ENCODE measurements at places on chromosomes 3 and 15.

GRCh38 chr3:155676252-155676981 is 68.5 kb downstream of the PLCH1 start:
- DNase-seq: peak; percentile 62

- no peak for DNase-seq
Measured at GRCh38 chr15:38324939-38325647, 72.5 kb downstream of the SPRED1 start.

DNA sequence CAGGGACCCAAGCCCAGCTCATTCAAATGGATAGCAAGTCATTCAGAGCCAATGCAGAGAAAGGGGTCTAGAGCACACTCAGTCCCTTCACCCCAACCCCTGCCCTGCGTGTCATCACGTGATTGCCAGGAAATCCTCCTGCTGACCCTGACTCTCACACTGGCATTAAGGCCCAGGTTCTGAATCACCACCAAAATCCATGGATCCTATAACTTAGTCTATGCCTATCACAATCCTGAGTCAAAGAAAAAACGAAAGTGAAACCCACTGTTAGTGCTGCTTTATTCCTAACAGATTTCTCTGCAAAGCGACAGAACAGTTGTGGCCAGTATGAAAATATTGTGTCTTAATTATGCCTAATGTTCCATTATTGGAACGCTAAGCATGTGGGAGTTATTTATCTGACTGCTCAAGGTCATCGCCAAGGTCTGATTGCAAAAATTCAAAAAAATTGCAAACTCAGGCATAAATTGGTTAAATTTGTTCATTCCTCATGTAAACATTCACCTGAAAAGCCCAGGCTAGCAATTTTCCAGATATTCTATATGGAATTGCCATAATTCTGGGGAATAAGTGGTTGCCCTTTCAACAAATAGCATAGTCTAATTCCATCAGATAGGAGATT is 108.7 kb upstream of the EIF1B start:
- DNase-seq: no peak

DNA sequence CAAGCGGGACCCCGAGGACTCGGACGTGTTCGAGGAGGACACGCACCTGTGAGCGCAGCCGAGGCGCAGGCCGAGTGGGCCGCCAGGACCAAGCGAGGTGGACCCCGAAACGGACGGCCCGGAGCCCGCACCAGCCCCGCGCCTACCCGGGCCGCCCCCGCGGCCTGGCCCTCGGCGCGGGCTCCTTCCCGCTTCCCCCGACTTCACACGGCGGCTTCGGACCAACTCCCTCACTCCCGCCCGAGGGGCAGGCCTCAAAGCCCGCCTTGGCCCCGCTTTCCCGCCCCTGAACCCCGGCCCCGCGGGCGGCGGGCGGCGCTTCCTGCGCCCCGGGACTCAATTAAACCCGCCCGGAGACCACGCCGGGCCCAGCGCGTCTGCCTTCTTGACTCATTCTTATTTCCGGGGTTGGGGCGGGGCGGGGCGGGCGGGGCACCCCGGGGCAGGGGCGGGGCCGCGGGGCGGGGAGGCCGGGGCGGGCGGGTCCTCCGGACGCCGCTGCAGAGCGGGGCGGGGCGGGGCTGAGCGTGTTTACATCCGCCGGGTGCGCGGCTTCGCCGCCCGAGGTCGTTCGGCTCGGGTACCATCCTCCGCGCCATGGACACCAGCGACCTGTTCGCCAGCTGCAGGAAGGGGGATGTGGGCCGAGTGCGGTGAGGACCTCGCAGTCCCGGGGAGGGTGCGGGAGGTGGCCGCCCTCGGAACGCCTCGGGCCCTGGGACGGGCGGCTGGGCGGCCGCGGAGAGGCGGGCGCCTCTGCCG is at the start of gene ABTB1:
Gene ABTB1 (plus strand): TSS at position 524 of the 762 bp plus-strand sequence. CDS start 74 bp downstream, at position 598.
- peak; percentile 35 for DNase-seq

DNA sequence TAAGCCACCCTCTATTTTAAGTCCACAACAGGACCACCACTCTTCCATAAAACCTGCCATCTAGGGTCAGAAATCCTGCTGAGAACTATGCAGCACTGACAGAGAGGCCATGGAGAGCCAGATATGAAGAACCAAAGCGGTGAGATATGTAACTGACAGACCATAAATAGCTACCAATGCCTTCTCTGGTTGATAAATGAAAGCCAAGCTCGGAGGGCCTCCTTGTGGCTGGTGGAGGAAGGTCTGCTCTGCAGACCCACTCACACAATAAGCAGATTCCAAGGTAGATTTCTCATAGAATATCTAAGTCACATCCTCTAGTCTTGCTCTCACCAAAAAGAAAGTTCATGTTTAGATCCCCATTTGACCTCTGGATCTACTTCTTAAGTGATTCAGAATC is 38.9 kb downstream of the RYK start:
- peak; percentile 36 for DNase-seq

DNA sequence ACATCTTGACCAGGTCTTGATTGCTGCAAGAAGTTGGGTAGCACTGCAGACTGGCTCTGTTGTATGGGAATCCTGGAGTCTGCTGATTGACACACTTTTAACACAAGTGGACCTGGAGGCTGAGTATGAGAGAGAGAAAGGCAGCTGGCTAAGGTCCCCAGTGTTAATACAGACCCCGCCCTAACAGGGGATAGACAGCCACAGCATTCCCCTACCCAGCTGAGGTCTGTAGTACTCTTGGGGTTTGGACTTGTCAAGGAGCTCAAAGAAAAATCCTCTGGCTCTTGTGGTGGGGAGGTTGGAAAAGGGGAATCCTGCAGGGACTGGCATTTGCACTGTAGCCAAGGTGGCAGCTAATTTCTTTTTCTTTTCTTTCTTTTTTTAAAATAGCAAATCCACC is 192.7 kb downstream of the ZNF621 start:
- DNase-seq: no peak

DNA sequence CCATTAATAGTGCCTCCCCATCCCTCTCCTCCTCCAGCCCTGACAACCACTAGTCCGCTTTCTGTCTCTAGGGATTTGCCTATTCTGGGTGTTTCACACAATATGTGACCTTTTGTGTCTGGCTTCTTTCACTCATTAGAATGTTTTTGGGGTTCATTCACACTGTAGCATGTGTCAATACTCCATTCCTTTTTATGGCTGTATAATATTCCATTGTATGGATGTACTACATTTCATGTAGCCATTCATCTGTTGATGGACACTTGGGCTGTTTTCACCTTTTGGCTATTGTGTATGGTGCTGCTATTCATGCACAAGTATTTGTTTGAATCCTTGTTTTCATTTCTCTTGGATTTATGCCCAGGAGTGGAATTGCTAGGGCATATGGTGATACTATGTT is 16.5 kb downstream of the GRK7 start:
- DNase-seq: no peak

DNA sequence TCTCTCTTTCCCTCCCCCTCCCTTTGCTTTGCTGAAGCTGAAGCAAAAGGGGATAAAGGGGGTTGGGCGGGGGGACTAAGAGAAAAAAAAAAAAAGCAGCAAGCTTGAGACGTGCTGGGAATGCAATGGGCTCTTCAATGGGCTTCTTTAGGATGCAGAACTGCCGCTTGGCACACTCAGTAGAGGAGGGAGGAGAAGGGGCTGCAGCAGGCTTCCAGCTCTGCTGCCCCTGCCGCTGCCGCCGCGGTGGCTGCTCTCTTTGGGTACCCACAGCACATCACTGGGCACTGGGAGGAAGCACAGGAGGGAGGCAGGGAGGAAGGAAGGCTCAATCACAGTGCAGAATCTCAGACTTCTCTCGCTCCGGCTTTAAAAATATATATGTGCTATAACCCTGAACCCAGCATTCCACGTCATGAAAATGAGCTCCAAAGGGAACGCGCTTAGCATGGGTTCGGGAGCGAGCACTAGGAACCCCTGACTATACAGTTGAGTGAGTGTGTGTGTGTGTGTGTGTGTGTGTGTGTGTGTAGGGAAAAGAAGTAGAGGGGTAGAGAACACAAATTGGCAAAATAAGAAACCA is 3.5 kb downstream of the SLITRK3 start:
- DNase-seq: no peak

DNA sequence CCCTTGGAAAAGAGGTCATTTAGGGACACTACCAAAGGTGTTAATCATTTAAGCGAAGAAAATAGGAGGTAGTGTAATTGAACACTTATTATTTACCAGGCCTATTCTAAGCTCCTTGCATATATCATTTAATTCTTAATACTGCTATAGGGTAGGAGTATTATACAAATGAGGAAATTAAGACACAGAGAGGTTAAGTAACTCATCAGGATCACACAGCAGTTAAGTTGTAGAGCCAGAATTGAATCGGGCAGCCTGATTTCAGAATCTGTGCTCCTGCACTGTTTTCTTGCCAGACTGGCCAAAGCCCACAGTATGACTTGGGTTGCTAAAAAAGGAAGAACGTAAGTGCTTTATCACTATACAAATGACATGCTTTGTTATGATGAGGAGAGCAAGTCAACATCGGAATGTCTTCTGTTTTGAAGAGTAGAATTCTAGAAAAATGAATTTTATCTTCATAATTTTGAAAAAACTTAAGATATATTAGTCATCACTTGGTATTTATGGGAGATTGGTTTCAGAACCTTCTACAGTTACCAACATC is 31.4 kb downstream of the HPS3 start:
- no peak for DNase-seq

GRCh38 chr15:70101459-70102113 is 3.9 kb upstream of the TLE3 start:
- DNase-seq: peak; percentile 93

DNA sequence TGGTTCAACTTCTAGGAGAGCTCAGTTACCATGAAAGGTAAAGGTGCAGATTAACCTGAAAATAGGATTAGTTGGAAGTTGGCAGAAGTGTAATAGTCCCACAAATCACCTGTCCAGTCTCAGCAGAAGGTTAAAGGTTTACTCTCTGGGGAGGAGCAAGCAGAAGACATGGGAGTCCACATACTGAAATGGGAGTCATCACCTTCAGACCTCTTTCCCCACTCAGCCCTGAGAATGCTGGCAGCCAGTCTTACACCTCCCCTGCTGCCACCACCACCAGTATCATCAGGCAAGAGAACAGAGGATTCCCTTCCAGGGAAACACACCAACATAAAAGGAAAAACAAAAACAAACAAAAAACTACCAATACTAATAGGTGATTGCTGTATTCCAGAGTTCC is 13.8 kb upstream of the PLA2G4D start:
- DNase-seq: no peak

DNA sequence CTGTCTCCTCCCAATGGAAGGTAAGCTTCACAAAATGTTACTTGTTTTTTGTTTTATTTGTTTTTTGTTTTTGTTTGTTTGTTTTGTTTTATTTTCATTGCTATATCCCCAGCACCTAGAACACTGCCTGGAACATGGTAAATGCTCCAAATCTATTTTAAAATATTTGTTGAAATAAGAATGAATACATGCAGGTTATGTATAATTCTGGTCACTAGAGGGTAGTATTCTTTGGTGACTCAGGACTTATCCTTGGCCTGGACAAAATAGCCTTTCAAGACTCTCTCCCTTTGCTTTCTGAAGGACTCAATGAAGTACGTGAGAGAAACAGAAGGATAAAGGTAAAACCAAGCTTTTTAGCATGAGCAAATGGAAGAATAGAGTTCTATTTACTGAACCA is 46.9 kb upstream of the PPP2R3A start:
- peak; percentile 37 for DNase-seq

DNA sequence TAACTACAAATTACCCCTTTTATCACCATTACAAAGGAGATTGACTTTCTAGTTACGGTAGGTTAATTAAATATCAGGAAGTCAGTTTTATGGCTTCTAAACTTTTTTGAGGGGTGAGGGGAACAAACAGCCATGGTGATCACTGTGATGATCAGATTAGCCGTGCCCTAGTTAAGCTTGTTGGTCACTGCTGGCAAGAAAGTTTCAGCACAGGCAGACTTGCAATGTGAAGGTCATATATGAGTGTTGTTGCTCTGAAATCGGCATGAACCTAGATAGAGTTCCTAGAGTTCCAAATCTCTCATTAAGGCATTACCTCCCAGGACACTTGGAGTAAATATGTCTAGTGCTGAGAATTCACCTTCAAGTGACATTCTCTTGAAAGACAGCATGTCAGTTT is 156.6 kb downstream of the GHSR start:
- DNase-seq: no peak

GRCh38 chr3:139198186-139198585 is 145.6 kb upstream of the MRPS22 start:
- DNase-seq: no peak

- DNase-seq: peak; percentile 91
Measured at GRCh38 chr3:8840556-8840955, 71.1 kb upstream of the OXTR start.

- peak; percentile 56 for DNase-seq
Measured at GRCh38 chr3:114221165-114221880, 16.1 kb downstream of the ZNF80 start.

GRCh38 chr3:61463191-61463590 is 98.2 kb upstream of the PTPRG start:
- DNase-seq: no peak

DNA sequence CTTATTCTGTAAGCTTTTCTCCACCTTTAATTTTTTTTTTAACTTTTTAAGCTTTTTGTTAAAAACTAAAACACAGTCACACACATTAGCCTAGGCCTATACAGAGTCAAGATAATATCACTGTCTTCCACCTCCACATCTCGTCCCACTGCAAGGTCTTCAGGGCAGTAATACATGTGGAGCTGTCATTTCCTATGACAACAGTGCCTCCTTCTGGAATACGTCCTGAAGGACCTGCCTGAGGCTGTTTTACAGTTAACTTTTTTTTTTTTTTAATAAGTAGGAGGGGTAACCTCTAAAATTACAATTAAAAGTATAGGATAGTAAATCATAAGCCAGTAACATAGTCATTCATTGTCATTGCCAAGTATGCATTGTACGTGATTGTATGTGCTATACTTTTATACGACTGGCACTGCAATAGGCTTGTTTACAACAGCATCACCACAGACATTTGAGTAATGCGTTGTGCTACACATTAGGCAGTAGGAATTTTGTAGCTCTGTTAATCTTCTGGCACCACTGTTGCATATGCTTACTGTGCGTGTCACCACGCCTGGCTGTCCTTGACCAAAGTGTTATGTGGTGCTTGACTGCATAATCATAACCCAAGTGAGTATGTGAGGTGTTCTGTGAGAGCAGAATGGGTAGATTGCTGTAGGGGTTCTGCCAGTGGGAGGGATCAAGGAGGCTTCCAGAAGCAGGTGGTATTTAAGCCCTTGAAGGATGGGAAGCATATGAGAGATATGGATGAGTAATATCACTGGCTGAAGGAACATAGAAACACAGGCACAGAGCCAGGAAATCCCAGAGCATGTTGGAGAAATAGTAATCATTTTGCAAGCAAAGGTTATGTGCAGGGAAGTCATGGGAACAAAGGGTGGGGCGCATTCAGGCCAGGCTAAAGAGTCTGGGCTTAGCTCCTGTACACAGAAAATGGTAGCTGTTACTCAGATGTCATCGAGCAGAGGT is 18.3 kb downstream of the FBXO22 start:
- peak; percentile 51 for DNase-seq

DNA sequence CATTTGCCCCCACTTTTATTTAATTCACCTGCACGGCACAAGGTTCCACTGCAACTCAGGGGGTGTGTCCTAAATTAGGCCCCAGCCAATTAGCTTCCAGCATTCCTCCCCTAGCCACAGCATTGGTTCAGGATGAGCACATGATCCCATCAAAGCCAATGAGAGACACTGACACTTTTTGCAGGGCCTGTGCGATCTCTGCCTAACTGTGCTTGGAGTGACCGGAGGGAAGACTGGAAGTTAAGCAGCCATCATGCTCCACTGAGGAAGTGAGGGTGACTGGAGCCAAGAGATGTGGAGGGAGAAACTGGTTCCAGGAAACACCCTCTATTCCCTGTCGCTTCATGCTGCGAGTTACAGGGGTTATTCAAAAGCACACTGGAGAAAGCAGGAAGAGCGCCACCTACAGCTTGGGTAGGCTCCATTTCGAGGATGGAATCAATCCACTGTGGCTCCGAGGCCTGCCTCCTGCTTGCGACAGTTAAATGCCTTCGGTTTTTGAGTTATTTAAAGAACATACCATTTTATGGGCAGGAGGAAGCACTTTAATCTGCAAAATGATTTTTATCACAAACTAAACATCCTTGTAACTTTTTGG is 122.2 kb upstream of the WNT5A start:
- no peak for DNase-seq

All from astrocyte (in vitro differentiated cells and primary cell).